ENCODE measurements at places on chromosomes 2 and 18.

DNA sequence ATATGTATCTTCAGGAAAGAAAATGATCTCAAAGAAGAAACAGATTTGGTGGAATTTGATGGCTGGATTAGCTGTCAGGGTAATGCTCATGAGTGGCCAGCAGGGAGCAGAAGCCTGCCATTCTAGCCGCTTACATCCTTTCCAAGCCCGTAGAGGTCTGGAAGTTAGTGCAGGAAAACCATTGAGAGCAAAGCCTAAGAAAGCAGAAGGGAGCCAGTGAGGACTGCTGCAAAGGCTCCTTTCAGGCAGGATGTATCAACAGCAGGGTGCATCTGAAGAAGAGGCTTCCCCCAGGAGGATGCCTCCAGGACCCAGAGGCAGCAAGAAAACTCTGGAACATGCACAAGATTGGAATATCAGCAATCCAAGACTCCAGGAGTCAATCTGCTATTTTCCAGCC lies 22.9 kb upstream of the LBH start:
- DNase-seq, result no peak

DNA sequence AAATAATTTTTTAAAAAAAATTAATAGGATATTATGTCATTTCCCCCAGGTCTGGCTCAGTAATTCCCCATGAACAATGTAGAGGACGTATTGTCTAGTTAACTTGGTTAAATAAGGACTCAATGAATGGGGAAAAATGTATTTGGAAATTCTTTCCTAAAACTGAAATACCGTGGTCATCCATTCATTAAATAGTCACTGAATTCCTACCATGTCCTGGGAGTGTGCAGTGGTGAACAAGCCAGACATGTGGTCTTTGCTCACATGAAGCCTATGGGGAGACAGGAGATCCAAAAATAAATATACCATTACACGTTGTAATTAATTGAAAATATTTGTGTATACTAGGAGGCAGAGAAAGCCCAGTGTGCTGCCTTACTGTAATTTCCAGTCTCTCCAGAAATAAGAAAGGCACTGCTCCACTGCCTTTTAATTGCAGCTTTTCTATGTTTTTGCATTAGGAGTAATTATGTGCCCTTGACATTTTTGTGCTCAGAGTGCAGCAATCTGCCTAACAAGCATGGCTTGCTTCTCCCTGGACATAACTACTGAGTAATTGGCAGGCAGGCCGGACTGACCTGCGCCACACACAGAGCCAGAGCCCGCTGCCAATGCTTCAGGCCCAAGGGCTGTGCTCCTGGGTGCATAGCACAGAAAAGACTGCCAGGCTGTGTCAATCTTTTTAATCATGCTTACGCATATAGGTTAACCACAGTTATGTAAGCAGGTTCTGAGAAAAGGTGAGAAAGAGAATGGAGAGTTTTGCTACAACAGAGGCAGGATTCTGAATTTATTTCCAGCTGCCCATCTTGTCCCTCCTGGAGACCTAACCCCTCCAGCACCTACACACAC lies 22.2 kb upstream of the TTC39C start:
- DNase-seq, result no peak

DNA sequence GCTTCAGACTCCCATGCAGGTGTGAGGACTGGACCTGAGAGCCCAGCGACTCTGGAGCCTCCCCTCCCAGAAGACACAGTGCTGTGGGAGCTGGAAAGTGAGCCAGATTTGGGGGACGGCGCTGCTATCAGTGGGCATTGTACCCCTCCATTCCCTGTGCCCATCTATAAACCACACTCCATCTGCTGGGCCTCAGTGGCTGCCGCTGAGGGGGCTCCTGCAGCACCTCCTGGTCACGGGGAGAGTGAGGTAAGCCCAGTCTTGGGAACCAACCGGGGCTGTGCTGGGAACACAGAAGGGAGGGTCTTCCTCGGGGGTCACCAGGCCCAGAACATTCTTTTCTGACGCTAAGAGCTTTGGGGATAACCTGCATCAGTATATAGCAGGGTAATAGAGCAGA lies 9.5 kb downstream of the PSD4 start:
- no peak for DNase-seq

DNA sequence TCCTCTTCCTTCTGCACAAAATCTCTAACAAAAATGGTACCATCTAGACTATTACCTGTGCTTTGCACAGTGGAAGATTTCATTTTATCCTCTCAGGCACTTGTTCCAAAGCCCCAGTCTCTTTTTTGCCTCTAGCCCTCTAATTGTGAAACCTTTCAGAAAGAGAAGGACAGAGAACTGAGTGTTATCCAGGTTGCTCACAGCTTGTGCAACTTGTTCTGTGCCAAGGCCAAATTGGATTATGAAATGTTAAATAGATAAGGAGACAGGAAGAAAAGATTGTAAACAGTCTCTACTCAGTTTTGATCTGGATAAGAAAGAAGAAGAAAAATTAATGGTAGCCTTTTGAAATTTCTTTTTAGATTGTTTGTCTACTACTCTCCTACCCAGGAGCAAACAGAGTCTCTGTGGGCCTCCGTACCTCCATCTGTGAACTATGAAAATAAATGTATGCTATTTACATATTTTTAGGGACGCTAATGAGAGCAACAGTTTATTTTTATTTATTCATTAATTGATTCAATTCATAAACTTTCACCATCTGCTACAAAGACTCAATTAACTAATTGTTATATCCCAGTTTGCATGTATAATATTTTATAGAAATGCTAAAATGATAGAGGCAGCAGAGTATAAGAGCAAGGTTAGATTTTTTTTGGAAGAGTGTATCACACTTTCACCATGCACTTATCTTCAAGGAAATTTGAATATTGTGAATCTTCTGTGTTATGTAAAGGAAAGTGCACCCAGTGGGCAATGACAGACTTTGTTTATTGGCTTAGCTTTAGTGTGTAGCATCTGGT lies 339.0 kb upstream of the ETAA1 start:
- no peak for DNase-seq

- DNase-seq, result no peak
Observed at GRCh38 chr2:222598611-222599010, 57.3 kb downstream of the FARSB start.

- no peak for DNase-seq
Observed at GRCh38 chr2:184125867-184126266, 472.5 kb upstream of the ZNF804A start.

DNA sequence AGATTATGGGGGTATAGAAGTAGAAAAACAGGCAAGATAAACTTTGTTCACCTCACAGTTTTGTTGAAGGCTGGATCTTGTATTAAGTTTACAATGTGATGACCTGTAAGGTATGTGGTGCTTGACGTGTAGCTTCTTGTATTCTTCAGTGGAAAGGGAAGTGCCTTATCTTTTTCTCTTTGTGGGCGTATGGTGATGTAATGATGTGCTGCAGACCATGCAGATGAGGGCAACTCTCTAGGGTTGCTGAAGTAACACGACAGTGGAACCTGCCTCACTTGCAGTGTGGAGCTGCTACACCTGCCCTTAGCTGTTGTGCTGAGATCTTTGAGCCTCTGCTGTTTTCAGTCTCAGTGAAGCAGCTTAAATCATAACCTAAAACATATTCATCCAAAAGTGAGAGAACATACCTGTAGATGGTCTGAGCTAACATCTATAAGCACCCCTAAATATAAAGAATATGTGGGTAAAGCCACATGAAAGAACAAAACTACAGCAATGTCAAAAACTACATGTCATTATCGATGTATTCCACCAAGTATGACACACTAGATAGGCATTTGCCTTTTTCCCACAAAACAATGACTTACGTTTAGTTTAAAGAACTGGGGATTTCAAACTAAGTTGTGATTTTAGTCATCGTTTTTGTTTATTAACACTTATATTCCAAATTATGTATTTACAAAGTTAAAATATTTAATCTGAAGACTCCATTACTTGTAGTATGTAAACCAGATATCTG lies 1144.1 kb downstream of the CNTNAP5 start:
- no peak for DNase-seq

DNA sequence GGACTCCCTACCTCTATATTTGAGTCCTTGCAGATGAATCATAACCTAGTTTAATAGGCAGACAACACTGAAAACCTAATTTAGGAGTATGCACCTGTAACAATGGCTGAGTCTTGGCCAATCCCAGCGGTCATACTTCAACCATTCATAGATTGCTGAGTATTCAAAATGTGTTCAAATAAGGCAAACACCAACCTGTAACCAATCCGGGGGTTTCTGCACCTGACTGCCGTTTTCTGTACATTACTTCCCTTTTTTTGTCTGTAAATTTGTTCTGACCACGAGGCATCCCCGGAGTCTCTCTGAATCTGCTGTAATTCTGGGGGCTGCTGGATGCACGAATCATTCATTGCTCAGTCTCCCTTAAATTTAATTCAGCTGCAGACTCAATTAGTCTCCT lies 338.6 kb downstream of the STK39 start:
- no peak for DNase-seq

GRCh38 chr18:7206217-7206616 lies 24.7 kb upstream of the LRRC30 start:
- DNase-seq, result no peak

- DNase-seq, result no peak
Observed at GRCh38 chr2:197786010-197786877, 1.1 kb upstream of the BOLL start.

GRCh38 chr2:45382744-45383143 lies 228.3 kb downstream of the SRBD1 start:
- DNase-seq, result no peak

- no peak for DNase-seq
Observed at GRCh38 chr18:65326805-65327204, 424.0 kb upstream of the CDH7 start.

GRCh38 chr2:127392828-127393578 lies 5.2 kb upstream of the MAP3K2 start:
- no peak for DNase-seq

DNA sequence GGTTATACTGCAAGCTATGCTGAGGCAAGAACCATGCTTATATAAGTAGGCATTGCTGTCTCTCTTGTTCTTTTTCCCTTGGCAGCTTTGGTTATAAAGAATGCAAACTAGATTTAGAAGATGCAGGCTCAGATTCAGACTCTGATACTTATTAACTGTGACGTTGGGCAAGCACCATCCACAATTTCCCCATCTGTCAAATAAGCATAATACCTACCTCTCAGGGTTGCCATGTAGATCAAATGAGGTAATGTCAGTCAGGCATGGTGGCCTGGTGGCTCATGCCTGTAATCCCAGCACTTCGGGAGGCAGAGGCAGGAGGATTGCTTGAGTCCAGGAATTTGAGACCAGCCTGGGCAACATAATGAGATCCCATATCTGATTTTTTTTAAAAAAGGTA lies 21.7 kb downstream of the ITGAV start:
- no peak for DNase-seq

DNA sequence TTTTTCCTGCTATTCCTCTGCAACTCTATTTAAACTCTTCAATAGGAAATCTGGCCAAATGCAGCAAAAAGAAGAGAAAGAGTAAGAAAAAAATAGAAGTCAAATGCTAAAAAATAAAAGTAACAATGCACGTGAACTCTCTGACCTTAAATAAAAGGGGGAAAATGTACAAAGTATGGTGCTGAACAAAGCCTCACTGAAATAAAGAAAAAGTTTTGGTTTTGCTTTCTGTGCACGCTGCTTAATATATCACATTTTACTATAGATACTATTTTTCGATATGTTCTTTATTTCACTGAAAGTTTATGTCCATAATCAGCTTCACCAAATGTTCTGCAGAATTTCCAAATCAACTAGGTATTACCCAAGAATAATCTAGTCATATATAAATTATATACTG lies 396.3 kb downstream of the CBLN2 start:
- DNase-seq, result no peak

DNA sequence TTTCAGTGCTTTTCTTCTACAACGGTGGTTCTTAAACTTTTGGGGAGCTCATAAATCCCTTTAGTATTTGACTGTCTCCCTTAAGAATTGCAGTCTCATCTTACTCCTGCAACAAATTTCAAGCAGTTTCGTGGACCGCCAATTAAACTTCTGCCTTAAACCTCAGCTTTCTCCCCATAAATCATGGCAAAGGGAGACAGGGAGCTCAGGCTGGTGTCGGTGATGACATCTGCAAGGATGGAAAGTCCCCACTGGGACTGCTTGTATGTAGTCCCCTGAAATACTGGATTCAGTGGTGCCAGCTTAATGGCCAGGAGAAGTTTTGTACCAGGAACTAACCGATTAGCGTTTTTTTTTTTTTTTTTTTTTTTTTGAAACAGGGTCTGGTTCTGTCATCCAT lies 148.7 kb upstream of the ITGA6 start:
- no peak for DNase-seq

DNA sequence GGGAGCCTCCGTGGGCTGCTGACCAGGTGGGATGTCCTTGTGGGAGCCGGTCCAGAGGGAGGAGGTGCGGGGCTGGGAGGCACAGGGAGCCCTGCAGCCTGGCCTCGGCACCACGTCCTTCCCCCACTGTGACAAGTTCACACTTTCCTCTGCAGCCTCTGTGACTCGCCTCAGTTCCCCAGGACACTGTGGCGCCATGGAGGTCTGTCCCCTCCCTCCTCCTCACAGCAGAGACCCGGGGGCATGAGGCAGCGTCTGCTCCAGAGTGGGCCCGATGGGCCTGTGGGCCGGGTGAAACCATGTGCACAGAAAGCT lies 27.3 kb upstream of the KCNG2 start:
- no peak for DNase-seq

DNA sequence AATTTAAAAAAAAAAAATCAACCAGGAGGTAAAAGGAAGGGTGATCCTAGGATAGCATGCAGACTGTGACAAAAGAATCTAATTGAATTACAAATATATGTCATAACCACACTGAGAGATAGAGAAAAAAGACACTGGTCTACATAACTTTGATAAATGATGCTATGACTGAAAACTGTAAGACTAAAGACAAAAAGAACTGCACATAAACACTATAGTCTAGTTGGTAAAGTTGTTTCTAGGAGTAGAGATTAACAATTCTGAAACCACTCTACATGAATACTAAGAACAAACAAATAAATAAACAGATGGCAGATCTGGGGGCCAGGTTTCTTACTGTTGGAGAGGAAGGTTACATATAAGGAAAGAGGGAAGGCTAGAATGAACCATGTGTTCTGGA lies 14.6 kb upstream of the CHAC2 start:
- no peak for DNase-seq

- DNase-seq, result no peak
Observed at GRCh38 chr2:30152385-30152784, 5.6 kb downstream of the YPEL5 start.

DNA sequence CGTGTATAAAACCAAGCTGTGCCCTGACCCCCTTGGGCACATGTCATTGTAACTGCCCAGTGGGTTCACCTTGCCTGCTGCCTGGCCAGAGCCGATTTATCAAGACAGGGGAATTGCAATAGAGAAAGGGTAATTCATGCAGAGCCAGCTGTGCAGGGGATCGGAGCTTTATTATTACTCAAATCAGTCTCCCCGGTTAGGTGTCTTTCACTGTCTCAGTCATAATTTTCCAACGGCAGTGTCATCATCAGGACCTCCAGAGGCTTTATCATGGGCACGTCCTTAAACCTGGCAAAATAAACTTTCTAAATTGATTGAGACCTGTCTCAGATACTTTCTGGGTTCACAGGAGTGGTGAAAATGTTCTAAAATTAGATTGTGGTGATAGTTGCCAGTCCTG lies 29.6 kb upstream of the PGAP1 start:
- DNase-seq, result no peak
